Endothelial cell of umbilical vein (primary cell): ENCODE measurements at places on chromosomes 3 and 15.
A peak's percentile ranks its signal among the peaks of the same experiment; 100 is the strongest.

DNA sequence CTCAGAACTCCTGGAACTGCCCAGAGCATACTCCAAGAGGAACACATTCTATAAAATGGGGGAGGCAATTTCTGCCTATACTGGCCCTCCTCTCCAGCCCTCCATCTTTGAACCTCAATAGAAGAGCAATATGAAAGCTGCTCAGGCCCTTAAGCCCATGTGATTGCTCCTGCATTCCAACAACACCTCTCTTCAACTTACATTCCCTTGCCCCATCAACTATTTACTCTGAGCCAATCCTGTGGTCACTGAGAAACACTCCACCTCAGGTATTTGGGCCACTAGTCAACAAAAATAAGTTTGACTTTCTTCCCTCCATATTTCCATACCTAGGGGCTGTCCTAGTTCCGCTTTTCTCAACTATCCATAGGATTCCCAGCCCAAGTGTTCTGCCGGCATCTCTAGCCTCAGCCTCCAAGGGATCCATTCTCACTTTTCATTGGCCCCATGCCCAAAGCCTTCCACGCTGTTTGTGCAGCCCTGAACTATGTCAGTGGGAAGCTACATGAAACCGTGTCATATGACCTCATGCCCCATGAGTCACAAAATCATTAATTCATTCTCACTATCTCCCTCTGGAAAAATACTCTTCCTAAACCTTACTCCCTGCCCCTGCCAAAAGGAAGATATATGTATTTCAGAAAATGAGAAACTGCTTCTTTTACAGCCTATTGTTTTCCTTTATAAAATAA, 61.6 kb downstream of the GJD2 start:
- DNase-seq, result peak; percentile 66

- DNase-seq, result no peak
Measured at GRCh38 chr3:18716821-18717220, 291.7 kb upstream of the SATB1 start.

DNA sequence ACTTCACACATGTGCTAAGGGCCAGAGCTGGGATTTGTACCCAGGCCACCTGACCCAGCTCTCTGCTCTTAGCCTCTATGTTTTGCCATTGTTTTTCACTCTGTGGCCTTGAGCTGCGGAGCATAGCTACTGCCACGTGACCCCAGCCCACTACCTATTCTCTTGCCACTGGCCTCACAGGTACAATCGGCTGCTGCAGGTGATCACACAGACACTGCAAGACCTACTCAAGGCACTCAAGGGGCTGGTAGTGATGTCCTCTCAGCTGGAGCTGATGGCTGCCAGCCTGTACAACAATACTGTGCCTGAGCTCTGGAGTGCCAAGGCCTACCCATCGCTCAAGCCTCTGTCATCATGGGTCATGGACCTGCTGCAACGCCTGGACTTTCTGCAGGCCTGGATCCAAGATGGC, 46.2 kb downstream of the SEMA3G start:
- DNase-seq, result no peak

DNA sequence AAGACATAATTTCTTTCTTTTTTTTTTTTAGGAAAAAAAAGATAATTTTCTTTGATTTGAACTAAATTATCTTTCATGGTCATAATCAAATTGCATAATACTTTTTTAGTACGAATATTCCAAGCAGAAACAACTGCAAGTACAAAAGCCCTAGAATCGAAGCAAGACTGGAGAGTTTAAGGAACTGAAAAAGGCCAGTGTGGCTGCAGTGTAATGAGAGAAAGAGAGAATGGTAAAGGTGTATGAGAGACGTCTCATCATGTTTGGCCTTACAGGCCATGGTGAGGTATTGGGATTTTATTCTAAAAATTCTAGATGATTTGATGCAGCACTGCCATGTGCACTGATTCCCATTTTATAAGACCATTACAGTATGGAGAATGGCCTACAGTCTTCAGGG, 180.9 kb downstream of the SUCNR1 start:
- no peak for DNase-seq

- DNase-seq, result no peak
Measured at GRCh38 chr15:67832031-67832551, 6.8 kb downstream of the SKOR1 start.

GRCh38 chr3:128493570-128494366, 767 bp upstream of the GATA2 start:
- DNase-seq, result no peak

GRCh38 chr3:168620854-168621253, 525.1 kb upstream of the GOLIM4 start:
- peak; percentile 13 for DNase-seq

DNA sequence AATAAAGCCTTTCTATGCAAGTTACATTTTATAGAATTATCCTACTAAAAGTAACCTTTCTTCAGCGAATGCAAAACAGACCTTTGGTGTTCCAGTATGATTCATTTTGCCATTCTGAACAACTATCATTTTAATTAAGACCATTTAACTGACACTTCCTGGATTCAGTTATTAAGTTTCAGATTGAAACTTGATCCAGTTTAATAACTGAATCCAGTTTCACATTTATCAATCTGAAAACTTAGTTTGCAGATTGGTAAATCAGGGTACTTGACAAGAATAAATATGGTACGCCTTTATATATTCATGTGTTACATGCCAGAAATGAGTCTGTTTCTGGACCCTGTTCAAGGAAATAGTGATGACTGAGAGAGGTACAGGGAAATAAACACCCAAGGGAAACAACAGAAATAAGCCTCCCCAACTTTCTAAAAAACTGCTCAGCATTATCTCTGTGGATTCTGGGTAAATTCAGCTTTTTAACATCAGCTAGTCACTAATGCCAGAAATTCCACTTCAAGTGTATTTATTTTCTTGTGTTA, 23.3 kb upstream of the NFKBIZ start:
- peak; percentile 27 for DNase-seq

DNA sequence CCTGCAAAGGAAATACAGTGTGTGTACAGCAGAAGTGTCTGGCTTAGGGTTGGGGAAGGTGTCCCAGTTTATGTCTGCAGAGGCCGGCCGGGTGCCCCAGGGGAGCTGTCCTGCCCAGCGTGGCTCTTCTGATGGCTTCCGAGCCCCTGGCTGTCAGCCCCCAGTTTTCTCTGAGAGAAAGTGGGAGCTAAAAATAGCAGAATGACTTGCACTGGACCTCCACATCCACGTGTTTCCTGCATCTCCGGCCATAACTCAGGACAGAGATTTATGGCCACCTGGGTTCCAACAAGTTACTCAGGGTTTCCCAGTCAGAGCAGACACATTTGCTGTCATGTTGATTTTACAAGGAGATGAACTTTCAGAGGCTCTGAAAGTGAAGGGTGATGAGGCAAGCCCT, 192.0 kb downstream of the ATP10A start:
- DNase-seq, result no peak

DNA sequence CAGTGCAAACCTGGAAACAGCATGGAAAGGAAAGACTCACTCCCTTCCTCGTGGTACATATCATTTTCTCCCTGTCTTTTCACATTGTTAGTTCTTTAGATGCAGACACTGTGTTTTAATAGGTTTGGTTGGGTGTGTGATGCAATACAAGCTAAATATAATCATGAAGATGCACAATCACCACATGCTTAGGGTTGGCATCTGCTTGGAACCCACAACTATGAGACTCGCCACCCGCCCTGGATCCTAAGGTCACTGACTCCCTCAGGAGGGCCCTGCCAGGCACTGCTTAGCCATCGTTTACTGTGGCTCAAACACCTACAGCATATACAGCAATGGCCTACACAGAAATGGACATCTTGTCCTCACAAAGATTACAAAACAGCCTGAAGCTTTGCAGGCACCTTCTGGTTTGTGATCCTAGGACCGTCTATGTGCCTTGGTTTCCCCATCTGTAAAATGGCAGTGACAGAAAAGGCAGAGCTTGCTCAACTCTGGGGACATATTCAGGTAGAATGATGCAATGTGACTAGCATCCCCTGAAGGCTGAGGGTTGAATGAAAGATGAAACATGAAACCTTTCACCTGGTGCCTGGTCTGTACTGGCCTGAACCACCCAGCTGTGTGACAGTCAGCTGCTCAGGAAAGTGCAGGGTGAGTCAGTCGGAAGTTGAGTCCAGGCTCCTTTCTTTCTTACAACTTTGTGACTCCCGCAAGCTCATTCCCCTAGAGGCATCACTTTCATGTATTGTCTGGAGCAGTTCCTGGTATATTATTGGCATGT, 123.6 kb upstream of the PFN2 start:
- DNase-seq, result no peak
